ENCODE measurements at places on chromosomes 5 and 9. TPM values are rescaled to one million over a fixed set of nuclear protein-coding genes. Genes with fewer than 3 reads are reported as not detected.
A peak's percentile ranks its signal among the peaks of the same experiment; 100 is the strongest.

GRCh38 chr9:4774209-4774608 lies 18.5 kb upstream of the RCL1 start:
- H3K27me3 ChIP-seq, result no peaks in the 10 kb centered on the region
- no peak overlapping the region for H3K4me3 ChIP-seq
- no peak for DNase-seq
- no peaks in the 10 kb centered on the region for H3K4me1 ChIP-seq
- no peaks in the 10 kb centered on the region for H3K36me3 ChIP-seq

DNA sequence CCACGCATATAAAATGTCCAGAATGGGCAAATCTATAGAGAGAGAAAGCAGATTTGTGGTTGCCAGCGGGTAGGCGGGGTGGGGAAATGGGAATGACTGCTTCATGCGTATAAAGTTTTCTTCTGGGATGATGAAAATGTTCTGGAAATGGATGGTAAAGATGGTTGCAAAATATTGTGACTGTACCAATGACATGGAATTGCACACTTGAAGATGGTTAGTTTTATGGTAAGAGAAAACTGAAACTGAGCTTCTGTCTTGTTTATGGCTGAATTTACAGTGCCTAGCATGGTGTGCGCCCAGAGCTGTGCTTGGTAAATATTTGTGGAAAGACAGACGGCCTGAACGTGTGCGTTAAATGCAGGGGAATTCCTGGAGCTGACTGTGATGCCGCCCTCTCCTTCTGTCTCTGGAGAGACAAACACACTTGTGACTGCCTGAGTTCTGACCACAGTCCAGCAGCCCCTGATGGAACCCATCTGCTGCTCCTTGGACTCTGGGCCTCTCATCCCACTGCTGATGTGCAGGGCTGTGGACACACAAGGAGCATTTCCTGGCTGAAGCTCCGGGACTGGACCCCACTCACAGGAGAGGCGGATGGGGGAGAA lies 8.6 kb upstream of the PTGES start:
- H3K27ac ChIP-seq, result no peak overlapping the region
- no peaks in the 10 kb centered on the region for H3K27me3 ChIP-seq
- H3K36me3 ChIP-seq, result no peaks in the 10 kb centered on the region
- no peak for DNase-seq
- no peak overlapping the region for H3K4me3 ChIP-seq

DNA sequence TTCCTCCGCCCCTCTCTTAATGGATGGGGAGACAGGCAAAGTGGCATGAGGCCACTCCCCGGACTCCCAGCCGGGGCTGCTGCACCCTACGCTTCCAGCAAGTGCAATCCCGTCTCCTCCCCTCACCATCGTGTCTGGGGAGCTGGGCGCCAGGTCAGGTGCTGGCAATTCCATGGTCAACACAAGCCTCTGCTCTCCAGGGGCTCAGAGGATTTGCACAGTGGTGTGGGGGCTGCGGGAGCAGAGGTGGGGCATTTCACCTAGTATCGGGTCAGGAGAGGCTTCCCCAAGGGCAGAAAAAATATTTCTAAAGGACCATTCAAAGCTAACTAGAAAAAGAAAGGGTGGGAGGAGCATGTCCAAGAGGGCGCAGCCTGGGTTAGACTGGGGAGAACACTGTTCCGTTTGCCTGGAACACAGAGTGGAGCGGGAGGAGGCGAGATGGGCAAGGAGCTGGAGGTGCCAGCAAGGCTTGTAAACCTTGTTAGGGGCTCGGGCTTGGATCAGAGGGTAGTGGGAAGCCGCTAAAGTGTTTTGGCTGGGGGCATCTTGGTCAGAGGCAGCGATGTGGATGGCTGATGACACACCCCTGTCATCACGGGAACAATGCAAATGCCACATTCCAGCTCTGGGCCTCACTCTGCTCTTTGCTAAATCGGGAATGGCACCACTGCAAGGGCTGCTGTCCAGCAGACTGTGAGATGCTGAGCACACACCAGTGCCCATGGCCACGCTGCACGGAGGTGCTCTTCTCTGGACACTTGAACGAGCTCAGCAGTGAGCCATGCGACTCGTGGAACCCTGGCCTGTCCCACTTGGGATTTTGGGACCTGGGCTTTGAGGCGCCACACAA lies 191.7 kb downstream of the CDK5RAP2 start:
- H3K27ac ChIP-seq, result no peak overlapping the region
- no peaks in the 10 kb centered on the region for H3K27me3 ChIP-seq
- no peak for DNase-seq
- no peak overlapping the region for H3K4me3 ChIP-seq
- peaks cover 31% of the 10 kb centered on the region for H3K36me3 ChIP-seq

- no peaks in the 10 kb centered on the region for H3K4me1 ChIP-seq
- H3K36me3 ChIP-seq, result no peaks in the 10 kb centered on the region
- DNase-seq, result no peak
- H3K4me3 ChIP-seq, result no peak overlapping the region
- peak overlapping the region; percentile 17 for H3K27ac ChIP-seq
These were observed 26.1 kb upstream of the CPEB4 start for GRCh38 chr5:173862047-173862477.

DNA sequence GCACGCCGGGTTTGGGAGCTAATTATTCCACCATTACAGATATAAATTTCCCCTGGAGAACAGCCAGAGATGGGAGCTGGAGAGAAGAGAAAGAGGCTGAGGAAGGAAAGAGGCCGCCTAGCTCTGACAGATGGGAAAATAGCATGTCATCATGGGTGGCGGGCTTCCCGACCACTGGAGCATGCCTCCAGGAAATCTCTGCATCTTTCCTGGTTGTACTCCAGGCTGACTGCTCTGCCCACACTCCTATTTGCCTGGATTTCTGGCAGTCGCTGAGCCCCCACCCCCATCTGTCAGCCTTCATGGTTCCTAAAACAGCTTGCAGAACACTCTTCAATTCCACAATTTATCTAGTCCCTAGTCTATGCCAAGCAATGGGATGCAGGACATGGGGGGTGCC lies 14.3 kb upstream of the GABRP start:
- no peaks in the 10 kb centered on the region for H3K36me3 ChIP-seq
- no peaks in the 10 kb centered on the region for H3K4me1 ChIP-seq
- H3K4me3 ChIP-seq, result no peak overlapping the region
- H3K27me3 ChIP-seq, result no peaks in the 10 kb centered on the region
- no peak for DNase-seq
- H3K27ac ChIP-seq, result no peak overlapping the region

- no peaks in the 10 kb centered on the region for H3K4me1 ChIP-seq
- peaks cover under 1% of the 10 kb centered on the region for H3K36me3 ChIP-seq
- H3K4me3 ChIP-seq, result no peak overlapping the region
- DNase-seq, result no peak
- H3K27me3 ChIP-seq, result no peaks in the 10 kb centered on the region
These were observed 21.5 kb upstream of the ZBTB34 start for GRCh38 chr9:126838895-126839294.

DNA sequence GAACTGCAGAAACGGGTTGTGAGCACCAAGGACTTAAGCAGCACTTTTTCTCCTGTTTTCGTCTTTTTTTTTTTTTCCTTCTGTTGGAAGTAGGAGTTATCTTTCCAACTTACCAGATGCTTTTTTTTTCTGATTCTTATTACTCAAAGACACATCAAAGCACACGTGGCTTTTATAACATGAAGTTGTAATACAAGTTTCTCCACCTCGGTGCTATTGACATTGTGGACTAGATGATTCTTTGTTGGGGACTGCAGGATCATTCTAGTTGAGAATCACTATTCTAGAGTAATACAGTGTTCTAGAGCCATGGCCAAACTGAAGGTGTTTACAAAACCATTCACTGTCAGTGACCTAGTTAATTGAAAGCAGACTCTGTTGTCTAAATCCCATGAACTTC lies 51.5 kb downstream of the MYO10 start:
- no peaks in the 10 kb centered on the region for H3K27me3 ChIP-seq
- no peaks in the 10 kb centered on the region for H3K4me1 ChIP-seq
- no peak for DNase-seq
- H3K4me3 ChIP-seq, result no peak overlapping the region
- H3K27ac ChIP-seq, result no peak overlapping the region

DNA sequence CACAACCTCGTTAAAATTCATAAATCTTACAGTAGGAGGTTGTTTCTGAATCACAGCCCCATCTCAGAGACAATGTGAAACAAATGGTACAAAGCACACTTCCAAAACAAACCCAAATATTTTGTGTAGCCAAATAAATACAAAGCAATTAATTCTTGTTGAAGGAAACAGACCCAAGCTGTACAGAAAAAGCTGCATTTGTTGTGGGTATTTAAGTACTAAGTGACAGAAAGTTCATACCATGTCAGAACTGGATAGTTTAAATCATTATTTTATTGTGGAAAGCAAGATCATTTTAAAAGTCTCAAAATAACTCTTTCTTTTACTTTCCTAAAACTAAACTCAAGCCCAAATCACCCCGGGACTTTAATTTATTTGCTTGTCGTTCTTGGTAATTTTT lies 570.7 kb downstream of the ELAVL2 start:
- H3K27ac ChIP-seq, result no peak overlapping the region
- no peaks in the 10 kb centered on the region for H3K27me3 ChIP-seq
- H3K4me1 ChIP-seq, result no peaks in the 10 kb centered on the region
- no peak for DNase-seq
- H3K4me3 ChIP-seq, result no peak overlapping the region
- no peaks in the 10 kb centered on the region for H3K36me3 ChIP-seq

DNA sequence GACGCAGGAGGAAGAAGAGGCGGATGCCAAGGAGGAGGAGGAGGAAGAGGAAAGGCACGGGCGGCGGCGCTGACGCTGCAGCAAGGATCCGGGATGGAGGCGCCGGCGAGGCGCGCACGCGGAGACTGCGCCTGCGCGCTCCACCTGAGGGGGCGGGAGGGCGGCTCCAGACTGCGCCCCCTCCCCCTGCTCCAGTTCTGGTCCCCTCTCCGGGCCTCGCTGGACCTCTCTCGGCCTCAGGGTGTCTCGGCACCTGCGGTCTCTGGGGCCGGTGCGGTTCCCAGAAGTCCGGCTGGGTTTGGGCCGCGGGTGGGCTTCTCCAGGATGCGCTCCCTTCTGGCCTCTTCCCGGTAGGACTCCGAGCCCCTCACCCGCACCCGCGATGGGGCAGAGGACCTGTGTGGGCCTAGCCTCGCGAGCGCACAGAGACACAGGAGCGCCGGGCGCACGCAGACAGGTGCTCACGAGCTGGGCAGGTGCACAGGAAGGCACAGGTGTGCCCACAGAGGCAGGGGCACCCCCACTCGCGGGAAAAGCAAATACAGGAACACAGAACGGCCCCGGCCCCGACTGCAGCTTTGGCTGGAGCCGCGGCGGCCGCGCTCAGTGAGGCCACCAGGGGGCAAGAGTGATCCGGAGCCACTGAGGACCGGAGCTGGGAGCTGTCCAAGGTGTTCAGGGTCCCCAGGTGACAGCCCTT lies at the start of gene NPDC1:
TSS of gene NPDC1 (minus strand) at position 90 of the 700 bp plus-strand sequence. CDS start 188 bp downstream, outside the sequence.
- peaks cover 49% of the 10 kb centered on the region for H3K27me3 ChIP-seq
- H3K36me3 ChIP-seq, result no peaks in the 10 kb centered on the region
- H3K27ac ChIP-seq, result peak within 1 kb of the TSS; percentile 24

- no peak overlapping the region for H3K4me3 ChIP-seq
- no peak overlapping the region for H3K27ac ChIP-seq
- peaks cover 9% of the 10 kb centered on the region for H3K36me3 ChIP-seq
- no peak for DNase-seq
These were observed 4.0 kb downstream of the LTC4S start for GRCh38 chr5:179797741-179798140.

- peak overlapping the region; percentile 49 for H3K27ac ChIP-seq
- peak overlapping the region; percentile 26 for H3K4me3 ChIP-seq
- DNase-seq, result no peak
- peaks cover 52% of the 10 kb centered on the region for H3K4me1 ChIP-seq
These were observed 11.4 kb downstream of the OTULIN start for GRCh38 chr5:14675865-14676300.

DNA sequence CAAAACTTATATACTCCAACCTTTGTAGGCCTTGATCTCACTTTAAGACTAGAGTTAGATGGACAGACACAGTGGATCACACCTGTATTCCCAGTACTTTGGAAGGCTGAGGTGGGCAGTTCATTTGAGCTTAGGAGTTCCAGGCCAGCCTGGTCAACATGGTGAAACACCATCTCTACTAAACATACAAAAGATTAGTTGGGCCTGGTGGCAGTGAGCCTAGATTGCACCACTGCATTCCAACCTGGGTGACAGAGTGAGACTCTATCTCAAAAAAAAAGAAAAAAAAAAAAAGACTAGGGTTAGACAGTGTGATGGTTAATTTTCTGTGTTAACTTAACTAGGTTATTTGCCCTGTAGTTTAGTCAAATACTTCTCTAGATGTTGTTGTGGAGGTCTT lies 74.1 kb downstream of the CFAP95 start:
- H3K27ac ChIP-seq, result no peak overlapping the region
- H3K4me3 ChIP-seq, result no peak overlapping the region
- no peaks in the 10 kb centered on the region for H3K4me1 ChIP-seq

DNA sequence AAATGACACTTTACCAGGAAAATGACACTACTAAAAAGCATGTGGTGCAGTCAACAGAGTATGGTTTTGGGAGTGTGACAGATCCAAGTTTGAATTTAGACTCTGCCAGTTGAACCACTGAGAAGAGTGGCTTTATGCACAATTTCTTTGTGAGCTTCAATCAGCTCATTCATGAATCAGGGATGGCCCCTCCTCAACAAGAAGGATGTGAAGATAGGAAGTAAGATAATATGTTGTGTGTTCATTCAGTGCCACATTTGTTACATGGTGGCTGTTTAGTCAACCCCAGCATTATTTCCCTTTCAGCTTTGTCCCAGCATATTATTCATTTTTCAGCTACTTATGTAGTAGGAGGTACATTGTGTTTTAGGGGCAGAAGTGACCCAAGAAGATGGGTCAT lies 140.1 kb downstream of the TLE4 start:
- no peaks in the 10 kb centered on the region for H3K27me3 ChIP-seq
- no peak overlapping the region for H3K27ac ChIP-seq
- no peak for DNase-seq
- no peak overlapping the region for H3K4me3 ChIP-seq

DNA sequence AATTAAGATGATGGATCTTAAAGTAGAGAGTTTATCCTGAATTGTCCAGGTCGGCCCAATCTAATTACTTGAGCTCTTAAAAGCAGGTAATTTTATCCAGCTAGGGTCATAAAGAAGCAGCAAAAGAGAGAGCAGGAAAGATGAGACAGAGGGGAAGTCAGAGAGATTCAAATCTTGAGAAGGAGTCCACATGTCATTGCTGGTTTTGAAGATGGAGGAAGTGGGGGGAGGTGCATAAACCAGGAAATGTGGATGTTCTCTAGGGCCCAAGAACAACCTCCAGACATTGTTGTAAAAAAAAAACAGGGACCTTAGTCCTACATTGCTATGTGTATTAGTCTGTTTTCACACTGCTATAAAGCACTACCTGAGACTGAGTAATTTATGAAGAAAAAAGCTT lies 66.4 kb downstream of the SLCO4C1 start:
- H3K36me3 ChIP-seq, result no peaks in the 10 kb centered on the region
- DNase-seq, result no peak
- no peak overlapping the region for H3K4me3 ChIP-seq
- no peak overlapping the region for H3K27ac ChIP-seq
- no peaks in the 10 kb centered on the region for H3K27me3 ChIP-seq

GRCh38 chr5:149022200-149022599 lies 40.7 kb downstream of the SH3TC2 start:
- H3K4me1 ChIP-seq, result no peaks in the 10 kb centered on the region
- no peak overlapping the region for H3K27ac ChIP-seq
- no peak for DNase-seq

GRCh38 chr5:37005252-37005651 lies 128.7 kb downstream of the NIPBL start:
- H3K4me1 ChIP-seq, result no peaks in the 10 kb centered on the region
- no peak for DNase-seq
- H3K27ac ChIP-seq, result no peak overlapping the region

The MSX2 gene
- total RNA-seq, result not detected

The CCDC69 gene
- 50.5 TPM for total RNA-seq

The PPP3R2 gene
- total RNA-seq, result not detected

The CDC20B gene
- 0.16 TPM for total RNA-seq

The C9orf72 gene
- 5.5 TPM for total RNA-seq

The PCDHB4 gene
- not detected for total RNA-seq

The ADAMTSL2 gene
- total RNA-seq, result not detected

The ADAMTS2 gene
- total RNA-seq, result not detected

The ARL14EPL gene
- not detected for total RNA-seq

Data from CD8-positive, alpha-beta memory T cell (primary cell).